ENCODE measurements at places on chromosomes 3 and 15.

DNA sequence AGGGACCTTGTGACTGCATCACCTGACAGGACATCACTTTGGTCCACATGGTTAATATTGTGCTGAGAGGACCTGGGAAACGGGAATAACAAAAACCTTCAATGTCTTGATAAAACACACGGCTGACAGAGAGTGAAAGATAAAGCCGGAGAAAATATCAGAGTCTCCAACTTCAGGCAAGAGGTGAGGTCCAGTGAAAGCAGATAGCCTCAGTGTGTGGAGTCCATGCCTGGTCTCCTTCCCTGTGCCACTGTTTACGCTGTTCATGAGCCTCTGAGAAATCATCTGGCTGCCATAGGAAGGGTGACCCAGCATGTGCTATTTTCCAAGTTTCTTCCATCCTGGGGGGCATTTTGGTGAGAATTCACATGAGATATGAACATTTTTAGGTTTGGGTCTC lies 39.8 kb downstream of the CCR3 start:
- DNase-seq = no peak

GRCh38 chr15:70324001-70324974 lies 226.6 kb upstream of the TLE3 start:
- no peak for DNase-seq

DNA sequence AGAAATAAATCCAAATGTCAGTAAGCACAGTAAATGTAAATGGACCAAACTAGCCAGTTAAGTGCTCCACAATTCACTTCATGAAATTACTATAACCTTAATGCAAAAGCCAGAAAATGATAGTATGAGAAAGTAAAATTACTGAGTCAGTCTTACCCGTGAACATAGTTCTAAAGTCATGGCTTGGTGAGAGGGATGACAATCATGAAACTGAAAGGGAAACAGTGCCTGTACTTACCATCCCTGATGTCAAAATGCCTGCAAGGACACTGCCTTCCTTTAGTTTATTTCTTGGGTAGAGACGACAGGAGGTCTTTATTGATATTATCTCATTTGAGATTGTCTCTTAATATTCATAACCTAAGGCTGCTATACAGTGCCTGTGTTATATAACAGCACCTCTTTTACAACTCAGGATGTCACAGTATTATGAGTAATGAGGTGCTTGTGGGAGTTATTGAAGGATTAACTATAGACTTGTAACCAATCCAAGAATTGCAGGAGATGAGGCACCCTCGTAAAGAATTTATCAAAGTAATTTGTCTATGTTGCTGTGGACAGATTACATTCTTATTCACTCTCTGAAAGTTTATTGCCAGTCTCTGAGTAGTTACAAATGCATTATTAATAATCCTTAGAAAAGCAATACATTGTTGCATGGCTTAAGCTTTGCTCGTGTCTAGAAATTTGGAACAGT lies 142.9 kb upstream of the BFSP2 start:
- no peak for DNase-seq

GRCh38 chr3:66609660-66610561 lies 109.1 kb upstream of the LRIG1 start:
- no peak for DNase-seq

DNA sequence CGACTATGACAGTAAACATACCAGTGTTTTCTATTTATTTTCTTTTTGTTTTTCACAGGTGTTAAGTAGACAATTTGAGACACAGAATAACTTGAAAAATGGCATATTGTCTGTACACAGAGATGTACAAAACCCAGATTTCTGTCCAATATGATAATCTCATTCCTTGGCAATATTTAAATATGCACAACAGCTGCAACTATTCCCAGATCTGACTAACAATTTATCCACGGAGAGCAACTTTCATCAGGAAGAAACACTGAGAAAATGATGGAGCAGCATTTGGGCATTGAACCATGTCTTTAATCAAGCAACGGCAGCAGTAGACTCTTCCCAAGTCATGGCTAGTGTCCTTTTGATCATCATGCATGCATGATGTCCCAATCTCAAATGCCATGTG lies 452.6 kb downstream of the ZPLD1 start:
- no peak for DNase-seq

- no peak for DNase-seq
These were observed 31.1 kb upstream of the UTS2B start for GRCh38 chr3:191361456-191361855.

- DNase-seq = no peak
These were observed 67.7 kb upstream of the FGF12 start for GRCh38 chr3:192795021-192795420.

DNA sequence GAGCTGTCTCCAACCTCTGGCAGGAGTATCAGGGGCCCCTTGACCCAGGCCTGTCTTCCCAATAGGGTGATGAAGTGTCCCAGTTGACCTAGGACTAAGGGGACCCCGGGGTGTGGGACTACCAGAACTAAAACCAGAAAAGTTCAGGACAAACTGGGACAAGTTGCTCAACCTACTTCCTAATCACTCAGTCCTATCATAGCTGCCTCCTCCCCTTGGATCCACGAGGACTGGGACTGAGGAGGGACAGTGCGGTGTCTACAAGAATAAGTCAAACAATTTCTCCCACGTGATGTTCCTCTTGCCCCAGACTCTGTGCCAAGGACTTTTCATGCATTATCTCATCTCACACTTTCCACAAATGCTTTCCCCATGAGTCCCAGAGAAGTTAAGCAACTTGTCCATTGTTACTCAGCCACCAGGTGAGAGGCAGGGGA lies 49.4 kb upstream of the SLCO2A1 start:
- no peak for DNase-seq

GRCh38 chr3:53329897-53330296 lies 17.4 kb downstream of the DCP1A start:
- no peak for DNase-seq

Data from activated gamma-delta T cell treated with Interleukin-2 at 50 U/mL for 16 hours (primary cell).